ENCODE measurements at places on chromosomes 3 and 15. TPM values are rescaled to one million over a fixed set of nuclear protein-coding genes. Genes with fewer than 3 reads are reported as not detected.

DNA sequence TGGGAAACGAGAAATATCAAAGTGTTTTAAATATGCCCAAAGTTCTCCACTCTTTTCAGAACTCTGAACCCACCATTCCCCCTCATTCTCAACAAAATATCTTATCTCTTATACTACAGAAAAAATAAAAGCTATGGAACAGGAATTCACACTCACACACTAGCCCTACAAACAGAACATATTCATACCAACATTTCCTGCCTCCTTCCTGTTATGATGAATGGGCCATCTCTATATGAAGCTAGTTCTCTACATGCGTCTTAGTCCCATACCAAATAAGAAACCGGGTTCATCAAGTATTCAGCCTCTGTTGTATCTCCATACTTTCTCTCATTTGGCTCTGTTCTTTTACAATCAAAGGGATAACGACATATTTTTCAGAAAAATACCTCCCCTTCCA is 72.6 kb downstream of the PLSCR2 start:
- no peaks in the 10 kb centered on the region for H3K36me3 ChIP-seq
- H3K4me1 ChIP-seq = no peaks in the 10 kb centered on the region
- no peak for DNase-seq
- H3K4me3 ChIP-seq = no peak overlapping the region
- no peaks in the 10 kb centered on the region for H3K27me3 ChIP-seq

- no peak for DNase-seq
- H3K27ac ChIP-seq = no peak overlapping the region
- H3K27me3 ChIP-seq = no peaks in the 10 kb centered on the region
- no peaks in the 10 kb centered on the region for H3K4me1 ChIP-seq
- no peak overlapping the region for H3K4me3 ChIP-seq
Observed at GRCh38 chr3:42872718-42873117, 3.0 kb downstream of the CYP8B1 start.

GRCh38 chr15:88954431-88955277 is 41.5 kb upstream of the MFGE8 start:
- no peak for DNase-seq
- no peaks in the 10 kb centered on the region for H3K4me1 ChIP-seq
- H3K4me3 ChIP-seq = no peak overlapping the region
- no peaks in the 10 kb centered on the region for H3K27me3 ChIP-seq
- H3K36me3 ChIP-seq = no peaks in the 10 kb centered on the region

DNA sequence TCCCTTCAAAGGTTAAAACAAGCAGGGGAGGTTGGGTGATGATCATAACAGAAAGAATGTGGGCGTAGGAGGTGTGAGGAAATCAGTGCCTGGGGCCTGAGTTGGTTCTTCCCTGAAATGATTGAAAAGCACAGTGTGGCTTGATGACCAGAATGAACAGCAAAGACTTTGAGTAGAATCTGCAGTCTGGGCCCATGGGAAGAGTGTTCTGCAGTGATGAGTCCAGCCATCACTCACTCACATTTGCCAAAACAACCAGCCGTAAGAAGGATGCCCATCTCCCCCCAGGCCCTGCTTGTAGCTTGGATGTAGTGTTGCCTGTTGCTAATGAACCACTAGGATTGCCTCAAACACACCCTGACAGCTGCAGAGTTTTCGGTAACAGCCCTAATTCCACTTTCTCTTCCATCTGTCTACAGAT is 67.9 kb downstream of the VGLL3 start:
- DNase-seq = no peak
- no peak overlapping the region for H3K27ac ChIP-seq
- H3K4me3 ChIP-seq = no peak overlapping the region
- no peaks in the 10 kb centered on the region for H3K27me3 ChIP-seq
- peaks cover 3% of the 10 kb centered on the region for H3K4me1 ChIP-seq

DNA sequence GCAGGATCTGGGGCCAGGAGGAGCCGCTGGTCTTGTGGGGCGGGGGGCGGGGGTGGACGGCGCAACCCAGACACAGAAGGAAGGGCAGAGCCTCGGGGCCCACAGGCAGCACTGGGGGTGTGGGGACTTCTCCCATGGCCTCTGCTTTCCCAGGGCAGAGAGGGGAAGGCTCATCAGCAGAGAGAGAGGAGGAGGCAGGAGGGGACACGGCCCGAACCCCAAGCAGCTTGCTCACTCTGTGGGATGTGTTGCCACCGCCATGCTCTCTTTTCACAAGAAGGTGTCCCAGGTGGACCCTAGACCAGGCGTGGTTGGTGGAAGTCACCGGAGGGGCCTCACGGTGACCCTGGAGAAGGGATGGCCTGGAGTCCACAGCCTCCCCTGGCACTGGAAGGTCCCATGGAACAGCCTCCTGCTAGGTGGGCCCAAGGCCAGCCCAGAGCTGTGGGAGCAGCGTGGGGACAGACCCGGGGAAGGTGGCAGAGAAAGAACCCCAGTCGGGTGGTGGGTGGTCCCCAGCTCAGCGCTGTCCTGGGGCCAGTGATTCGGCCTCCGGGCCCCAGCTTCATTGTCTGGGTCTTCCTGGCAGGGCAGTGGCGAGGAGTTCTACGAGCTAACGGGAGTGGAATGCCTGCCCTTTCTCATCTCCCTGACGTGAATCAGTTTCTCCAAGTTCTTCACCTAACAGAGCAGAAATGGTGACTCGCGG is 46.8 kb upstream of the PCSK6 start:
- H3K36me3 ChIP-seq = no peaks in the 10 kb centered on the region
- no peak overlapping the region for H3K4me3 ChIP-seq
- DNase-seq = no peak
- H3K27ac ChIP-seq = no peak overlapping the region

- no peak for DNase-seq
- no peaks in the 10 kb centered on the region for H3K27me3 ChIP-seq
- H3K4me1 ChIP-seq = no peaks in the 10 kb centered on the region
- no peak overlapping the region for H3K27ac ChIP-seq
Observed at GRCh38 chr15:92643849-92644815, 11.4 kb downstream of the FAM174B start.

- no peak overlapping the region for H3K27ac ChIP-seq
- DNase-seq = no peak
- peaks cover 6% of the 10 kb centered on the region for H3K4me1 ChIP-seq
- H3K36me3 ChIP-seq = no peaks in the 10 kb centered on the region
- 0 out of 2 replicates have a peak, but pooled peaks cover 6% of the 10 kb centered on the region for H3K27me3 ChIP-seq
Observed at GRCh38 chr15:88202231-88202630, 54.3 kb downstream of the NTRK3 start.

GRCh38 chr3:140494970-140495369 is 182.9 kb upstream of the TRIM42 start:
- no peak for DNase-seq
- no peak overlapping the region for H3K4me3 ChIP-seq
- H3K4me1 ChIP-seq = no peaks in the 10 kb centered on the region
- no peaks in the 10 kb centered on the region for H3K36me3 ChIP-seq

DNA sequence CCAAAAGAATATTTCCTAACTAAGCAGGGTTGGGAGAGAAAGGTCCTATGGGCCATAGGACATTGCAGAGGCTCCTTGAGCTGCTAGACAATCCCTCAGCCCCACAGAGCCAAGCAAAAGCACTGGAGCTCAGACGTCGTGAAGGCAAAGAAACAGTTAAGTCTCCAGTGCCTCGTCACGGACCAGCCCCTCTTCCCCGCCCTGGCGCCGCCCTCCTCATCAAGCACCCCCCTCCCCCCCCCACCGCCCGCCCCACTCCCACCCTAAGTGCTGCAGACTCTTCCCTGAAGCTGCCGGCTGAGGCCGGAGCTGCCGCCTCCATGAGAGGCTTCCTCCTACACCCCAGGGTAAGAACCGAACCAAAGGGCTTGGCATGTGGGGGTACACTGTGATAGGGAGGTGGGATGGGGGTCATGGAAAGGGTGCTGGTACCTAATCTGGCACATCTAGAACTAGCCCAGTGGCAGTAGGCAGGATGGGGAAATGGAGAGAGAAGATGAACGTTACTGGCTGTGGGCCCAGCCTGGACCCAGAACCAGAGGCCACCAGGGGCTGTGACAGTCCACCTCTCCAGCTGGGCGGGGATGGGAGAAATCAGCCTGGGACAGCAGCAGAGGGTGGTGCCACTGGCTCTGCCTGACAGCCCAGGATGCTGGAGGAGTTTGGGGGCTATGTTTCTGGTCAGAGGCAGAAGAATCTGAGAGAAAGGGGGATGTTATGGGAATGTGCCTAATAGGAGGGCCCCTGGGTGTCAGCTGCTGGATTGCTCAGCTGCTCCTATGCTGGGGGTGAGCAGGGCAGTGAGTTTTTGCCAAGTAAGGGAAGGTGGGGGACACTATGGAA is at the start of gene MAP1A:
Gene MAP1A, plus strand, starts transcription at position 255 of the 843 bp plus-strand sequence. CDS start 3,866 bp downstream, outside the sequence.
- H3K4me3 ChIP-seq = no peak within 1 kb of the TSS
- no peaks in the 10 kb centered on the region for H3K27me3 ChIP-seq
- no peak within 1 kb of the TSS for H3K27ac ChIP-seq

- no peak for DNase-seq
- no peak overlapping the region for H3K4me3 ChIP-seq
- no peaks in the 10 kb centered on the region for H3K4me1 ChIP-seq
- no peaks in the 10 kb centered on the region for H3K36me3 ChIP-seq
- H3K27ac ChIP-seq = no peak overlapping the region
Observed at GRCh38 chr3:12925648-12926047, 84.3 kb upstream of the RPL32 start.

DNA sequence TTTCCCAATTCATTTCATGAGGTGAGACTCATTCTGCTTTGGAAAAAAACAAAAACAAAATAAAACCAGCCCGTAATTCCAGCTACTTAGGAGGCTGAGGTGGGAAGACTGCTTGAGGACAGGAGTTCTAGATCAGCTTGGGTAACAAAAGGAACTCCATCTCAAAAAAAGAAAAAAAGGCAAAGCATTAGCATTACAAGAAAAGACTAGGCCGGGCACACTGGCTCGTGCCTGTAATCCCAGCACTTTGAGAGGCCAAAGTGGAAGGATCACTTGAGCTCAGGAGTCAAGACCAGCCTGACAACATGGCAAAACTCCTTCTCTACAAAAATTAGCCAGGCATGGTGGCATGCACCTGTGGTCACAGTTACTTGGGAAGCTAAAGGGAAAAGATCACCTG is 33.9 kb downstream of the TRPM7 start:
- peaks cover 16% of the 10 kb centered on the region for H3K36me3 ChIP-seq
- no peaks in the 10 kb centered on the region for H3K4me1 ChIP-seq
- H3K4me3 ChIP-seq = no peak overlapping the region
- no peak overlapping the region for H3K27ac ChIP-seq
- H3K27me3 ChIP-seq = no peaks in the 10 kb centered on the region
- DNase-seq = no peak

DNA sequence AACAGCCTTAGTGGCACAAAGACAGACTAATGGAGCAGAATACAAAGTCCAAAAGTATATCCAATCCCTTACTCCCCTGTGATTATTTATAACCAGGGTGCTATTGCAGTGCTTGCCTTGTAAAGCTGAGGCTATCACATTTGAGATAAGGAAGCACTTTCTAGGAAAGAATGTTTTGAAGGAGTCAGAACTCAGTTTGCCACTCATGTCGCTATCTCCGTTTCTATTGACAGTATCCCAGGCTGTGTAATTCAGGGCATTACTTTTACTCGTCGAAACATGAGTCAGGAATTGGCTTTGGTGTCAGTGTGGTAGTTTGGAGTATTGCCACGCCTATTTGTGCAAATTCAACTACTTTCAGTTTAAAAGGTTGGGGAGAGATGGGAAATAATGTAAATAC is 78.4 kb downstream of the FBXL2 start:
- no peaks in the 10 kb centered on the region for H3K27me3 ChIP-seq
- no peak overlapping the region for H3K27ac ChIP-seq
- no peak overlapping the region for H3K4me3 ChIP-seq
- H3K4me1 ChIP-seq = peaks cover 26% of the 10 kb centered on the region

GRCh38 chr3:183069086-183069485 is 30.2 kb downstream of the MCCC1 start:
- H3K27me3 ChIP-seq = no peaks in the 10 kb centered on the region
- H3K27ac ChIP-seq = no peak overlapping the region

GRCh38 chr15:70461992-70462391 is 301.4 kb downstream of the UACA start:
- H3K36me3 ChIP-seq = no peaks in the 10 kb centered on the region
- no peak overlapping the region for H3K27ac ChIP-seq
- DNase-seq = no peak
- peaks cover 6% of the 10 kb centered on the region for H3K4me1 ChIP-seq

GRCh38 chr3:15646851-15647511 is 45.4 kb downstream of the BTD start:
- peaks cover 29% of the 10 kb centered on the region for H3K4me1 ChIP-seq
- peak; percentile 88 for DNase-seq
- peak overlapping the region; percentile 8 for H3K4me3 ChIP-seq

DNA sequence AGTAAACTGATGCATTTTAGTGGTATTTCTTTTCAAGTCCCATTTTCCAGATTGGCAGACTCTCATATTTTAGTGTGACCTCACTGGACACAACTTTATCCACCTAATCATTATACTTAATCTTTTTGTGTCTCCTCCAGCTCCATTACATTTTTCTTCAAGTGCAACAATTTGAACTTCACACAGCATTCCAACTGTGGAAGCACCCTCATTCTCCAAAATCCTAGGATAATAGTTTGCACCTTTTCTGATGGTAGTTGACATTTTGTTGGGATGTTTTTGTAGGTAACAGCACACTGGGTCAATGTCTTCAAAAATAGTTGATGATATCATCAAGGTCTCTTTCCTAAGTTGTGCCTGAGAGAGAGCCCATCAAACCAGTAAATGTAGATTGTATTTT is 123.1 kb downstream of the RYR3 start:
- H3K4me1 ChIP-seq = no peaks in the 10 kb centered on the region
- H3K27ac ChIP-seq = no peak overlapping the region
- H3K36me3 ChIP-seq = no peaks in the 10 kb centered on the region
- H3K27me3 ChIP-seq = peaks cover 26% of the 10 kb centered on the region
- no peak for DNase-seq

DNA sequence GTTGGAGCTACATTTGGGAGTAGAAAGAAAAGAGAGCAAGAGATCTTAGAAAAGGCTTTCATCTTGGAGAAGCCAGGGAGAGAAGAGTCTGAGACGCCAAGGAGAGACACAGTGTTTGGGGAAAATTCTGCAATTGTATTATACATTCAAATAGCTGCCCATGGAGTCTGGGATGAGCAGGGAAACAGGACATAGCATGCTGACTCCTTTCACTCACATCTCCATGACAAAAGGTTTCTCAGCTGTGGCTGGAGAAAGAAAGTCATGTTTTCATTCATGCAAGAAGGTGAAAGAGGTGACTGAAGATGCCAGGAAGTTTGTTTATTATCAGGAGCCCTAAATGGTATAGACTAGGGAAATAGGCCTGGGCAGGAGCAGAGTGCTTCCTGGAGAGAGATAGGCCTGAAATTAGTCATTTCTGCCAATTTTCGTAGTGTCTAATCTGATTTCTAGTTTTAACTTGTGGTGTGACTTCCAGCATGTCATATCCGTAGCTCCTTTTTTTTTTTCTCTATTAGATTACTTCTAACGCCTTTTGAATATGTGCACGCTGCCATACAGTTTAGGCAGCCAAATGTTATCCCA is 34.1 kb downstream of the ACP3 start:
- H3K27me3 ChIP-seq = no peaks in the 10 kb centered on the region
- no peak overlapping the region for H3K27ac ChIP-seq
- H3K4me1 ChIP-seq = no peaks in the 10 kb centered on the region
- no peak for DNase-seq
- no peaks in the 10 kb centered on the region for H3K36me3 ChIP-seq

GRCh38 chr15:98660055-98660454 is 11.7 kb downstream of the IGF1R start:
- peaks cover 13% of the 10 kb centered on the region for H3K27me3 ChIP-seq
- H3K4me3 ChIP-seq = no peak overlapping the region
- no peaks in the 10 kb centered on the region for H3K36me3 ChIP-seq
- DNase-seq = no peak
- no peak overlapping the region for H3K27ac ChIP-seq

The NUP210 gene
- 74.9 TPM for total RNA-seq

The RPL39L gene
- total RNA-seq = not detected

The CERS3 gene
- total RNA-seq = not detected

The PTH1R gene
- 0.32 TPM for total RNA-seq

The ZNF620 gene
- 10.2 TPM for total RNA-seq

The TRAT1 gene
- total RNA-seq = not detected

The IGF2BP2 gene
- total RNA-seq = 135 TPM

The GOLGA8H gene
- total RNA-seq = 0.79 TPM

The PIK3R4 gene
- total RNA-seq = 23.5 TPM
